ENCODE measurements at places on chromosomes 4 and X. TPM values are rescaled to one million over a fixed set of nuclear protein-coding genes. Genes with fewer than 3 reads are reported as not detected.

The MUC7 gene
- not detected for total RNA-seq

The AMTN gene
- not detected for total RNA-seq

The NPFFR2 gene
- not detected for total RNA-seq

The RADX gene
- total RNA-seq: 2.1 TPM

The MAGEB5 gene
- not detected for total RNA-seq

The TCEANC gene
- 2.2 TPM for total RNA-seq

The AGTR2 gene
- total RNA-seq: not detected

The NSUN7 gene
- not detected for total RNA-seq

The POU4F2 gene
- not detected for total RNA-seq

The WDFY3 gene
- 38.7 TPM for total RNA-seq

The TMEM156 gene
- total RNA-seq: not detected

The CYLC1 gene
- total RNA-seq: not detected

The SLC6A14 gene
- not detected for total RNA-seq

The PFKFB1 gene
- not detected for total RNA-seq

The PRRG3 gene
- not detected for total RNA-seq

The DKC1 gene
- 30.0 TPM for total RNA-seq

The BRS3 gene
- total RNA-seq: not detected

The FRMPD3 gene
- not detected for total RNA-seq

The PPP3CA gene
- 57.0 TPM for total RNA-seq

The TMEM33 gene
- total RNA-seq: 30.4 TPM

The USP17L26 gene
- not detected for total RNA-seq
